ENCODE measurements at places on chromosomes 6 and 20.

DNA sequence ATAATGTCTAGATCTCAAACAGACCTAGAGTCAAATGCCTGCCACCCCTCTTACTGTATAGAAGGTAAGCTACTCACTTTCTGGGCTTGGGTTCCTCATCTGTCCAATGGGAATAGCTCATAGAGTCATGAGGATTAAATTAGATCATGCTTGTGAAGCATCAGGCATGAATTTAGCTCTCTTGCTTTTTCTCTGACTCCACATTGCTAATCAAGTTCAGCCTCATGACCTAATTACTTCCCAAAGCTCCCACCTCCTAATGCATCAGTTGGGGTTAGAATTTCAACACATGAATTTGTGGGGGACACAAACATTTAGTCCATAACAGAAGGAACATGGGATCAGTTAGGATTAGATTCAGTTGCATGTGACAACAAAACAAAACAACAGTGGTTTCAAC, 4.6 kb upstream of the DDX27 start:
- DNase-seq: no peak

DNA sequence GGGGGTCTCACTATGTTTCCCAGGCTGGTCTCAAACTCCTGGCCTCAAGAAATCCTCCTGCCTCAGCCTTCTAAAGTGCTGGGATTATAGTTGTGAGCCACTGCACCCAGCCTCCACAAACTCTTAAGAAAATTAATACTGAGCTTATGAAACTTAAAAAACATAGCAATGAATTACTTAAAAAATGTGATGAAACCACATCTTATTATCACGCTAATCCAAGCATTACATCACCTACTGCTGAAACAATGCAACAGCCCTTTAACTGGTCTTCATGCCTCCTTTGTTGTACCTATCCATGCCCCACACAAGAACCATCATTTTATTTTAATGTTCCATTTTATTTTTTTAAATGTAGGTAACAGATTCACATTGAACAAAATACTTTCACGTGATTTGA, 24.9 kb downstream of the SESN1 start:
- DNase-seq: no peak

DNA sequence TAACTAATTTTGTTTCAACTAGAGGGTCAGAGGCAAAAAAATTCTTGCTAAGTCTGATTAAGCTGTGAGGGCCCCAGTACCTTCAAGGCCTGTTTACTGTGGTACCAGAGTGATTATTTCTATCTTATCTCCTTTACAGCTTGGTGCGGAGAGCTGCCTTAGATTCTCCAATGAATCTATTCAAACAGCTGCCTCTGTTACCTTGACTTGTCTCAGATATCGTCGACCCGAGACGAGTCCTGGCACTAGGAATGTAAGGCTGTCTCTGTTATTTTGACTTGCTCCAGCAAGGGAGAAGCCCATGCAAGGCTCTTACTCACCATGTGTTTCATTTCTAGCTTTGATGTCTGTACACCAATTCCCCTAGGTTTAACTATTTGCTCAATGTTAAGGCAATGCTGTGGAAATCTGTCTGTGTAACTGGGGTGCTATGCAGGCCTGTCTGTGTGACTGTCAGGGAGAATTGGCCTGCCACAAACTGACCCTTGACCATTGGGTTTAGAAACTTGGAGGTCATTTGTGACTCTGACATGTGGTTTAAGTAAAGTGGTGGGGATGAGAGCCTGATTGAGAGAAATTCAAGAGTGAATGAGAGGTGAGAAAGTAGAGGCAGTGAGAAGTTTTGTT, 10.4 kb upstream of the FKBPL start:
- DNase-seq: no peak

DNA sequence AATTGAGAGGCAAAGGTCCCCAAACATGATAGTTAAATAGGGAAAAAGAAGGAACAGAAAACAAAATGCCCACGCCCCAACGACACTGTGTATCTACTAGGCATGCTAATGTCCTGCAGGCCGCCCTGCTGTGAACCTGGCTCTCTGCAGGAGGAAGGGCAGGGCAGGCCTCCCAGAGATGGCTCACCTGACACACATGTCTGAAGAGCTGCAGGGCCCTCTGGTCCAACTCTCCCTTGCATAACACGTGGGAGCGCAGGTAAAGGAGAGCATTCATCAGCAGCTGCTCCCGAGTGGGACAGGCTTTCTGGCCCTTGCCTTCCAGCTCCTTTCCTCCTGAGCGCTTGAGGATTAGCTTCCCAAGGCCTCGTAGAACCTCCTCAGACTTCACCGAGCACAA, 53.7 kb upstream of the LYRM2 start:
- DNase-seq: no peak

DNA sequence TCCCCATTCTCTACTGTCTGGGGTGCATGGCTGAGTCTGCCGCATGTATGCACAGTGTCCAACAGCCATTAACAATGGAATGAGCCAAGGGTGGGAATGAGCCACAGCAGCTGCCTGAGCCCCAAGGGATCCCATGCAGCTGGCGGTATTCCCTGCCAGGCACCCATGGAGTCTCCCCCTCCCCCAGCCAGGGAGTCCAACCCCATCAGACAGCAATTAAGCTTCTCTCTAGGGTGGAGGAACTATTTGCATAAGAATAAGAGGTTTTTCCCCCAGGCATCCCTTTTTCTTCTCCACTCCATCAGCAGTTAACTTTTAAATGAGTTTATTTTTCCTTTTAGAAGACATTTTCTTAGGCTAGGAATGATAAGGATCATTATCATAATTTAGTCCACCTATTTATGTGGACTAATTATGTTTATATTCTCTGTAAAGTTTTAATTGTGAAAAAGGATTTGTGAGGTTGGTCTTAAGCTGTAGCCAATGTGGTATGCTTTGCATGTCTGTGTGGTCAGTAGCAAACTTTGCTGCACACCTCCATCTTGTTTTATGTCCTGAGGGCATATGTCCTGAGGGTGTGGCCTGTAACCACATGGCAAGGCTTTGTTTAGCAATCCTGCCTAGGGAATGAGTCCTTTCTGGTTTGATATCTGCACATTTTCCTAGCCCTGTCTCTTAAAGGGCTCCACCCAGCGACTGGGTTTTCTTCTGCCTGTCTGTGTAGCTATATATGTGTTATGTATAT, 158.9 kb upstream of the OLIG3 start:
- no peak for DNase-seq

DNA sequence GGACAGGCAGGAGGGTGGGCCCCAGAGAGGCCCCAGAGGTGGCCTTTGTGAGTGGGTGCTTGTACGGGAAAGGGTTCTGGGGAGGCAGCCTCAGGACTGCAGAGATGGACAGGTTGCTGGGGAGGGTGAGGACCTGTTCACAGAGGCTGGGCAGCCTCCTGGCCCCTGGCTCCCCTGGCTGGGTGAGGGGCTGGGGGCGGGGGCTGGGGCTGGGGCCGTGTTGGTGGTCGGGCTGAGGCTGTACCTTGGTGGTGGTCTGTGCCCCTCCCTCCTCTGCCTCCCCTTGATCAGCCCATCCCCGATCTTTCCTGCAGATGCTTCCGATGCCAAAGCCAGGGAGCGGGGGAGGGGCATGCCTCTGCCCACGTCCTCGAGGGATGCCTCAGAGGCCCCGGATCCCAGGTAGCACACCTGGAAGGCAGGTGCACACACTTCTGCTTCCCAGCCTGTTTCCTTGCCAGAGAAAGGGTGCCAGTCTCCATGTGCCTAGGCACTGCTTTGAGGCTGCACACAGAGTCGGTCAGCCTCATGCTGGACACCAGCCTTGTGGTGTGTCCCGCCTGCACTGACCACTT, 4.8 kb downstream of the TCEA2 start:
- DNase-seq: no peak
